Lung (tissue), 17 donors: ENCODE measurements at places on chromosomes 7 and 10.

GRCh38 chr7:130069179-130069977, 956 bp upstream of the KLHDC10 start:
- DNase-seq = no peak

- DNase-seq = no peak
These were observed 87.0 kb upstream of the SLC25A13 start for GRCh38 chr7:96408881-96409280.

DNA sequence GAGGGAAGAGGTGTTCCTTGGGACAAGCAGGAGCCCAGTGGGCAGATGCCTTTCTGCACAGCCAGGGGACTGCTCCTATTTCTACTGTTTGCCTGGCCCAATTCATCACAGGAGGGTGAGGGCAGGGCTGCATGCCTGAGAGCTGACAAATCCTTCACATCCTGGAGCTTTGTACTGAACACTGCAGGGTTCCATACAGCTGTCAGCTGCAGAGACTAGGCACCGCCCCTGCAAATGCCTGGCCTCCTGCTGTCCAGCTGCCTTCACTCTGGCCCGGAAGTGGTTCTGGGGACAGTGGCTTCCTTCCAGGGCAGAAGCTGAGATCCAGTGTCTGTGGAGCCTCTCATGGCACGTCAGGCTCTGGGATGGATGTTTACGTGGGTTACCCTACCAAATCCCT, 470.7 kb downstream of the DNAJB6 start:
- DNase-seq = no peak

DNA sequence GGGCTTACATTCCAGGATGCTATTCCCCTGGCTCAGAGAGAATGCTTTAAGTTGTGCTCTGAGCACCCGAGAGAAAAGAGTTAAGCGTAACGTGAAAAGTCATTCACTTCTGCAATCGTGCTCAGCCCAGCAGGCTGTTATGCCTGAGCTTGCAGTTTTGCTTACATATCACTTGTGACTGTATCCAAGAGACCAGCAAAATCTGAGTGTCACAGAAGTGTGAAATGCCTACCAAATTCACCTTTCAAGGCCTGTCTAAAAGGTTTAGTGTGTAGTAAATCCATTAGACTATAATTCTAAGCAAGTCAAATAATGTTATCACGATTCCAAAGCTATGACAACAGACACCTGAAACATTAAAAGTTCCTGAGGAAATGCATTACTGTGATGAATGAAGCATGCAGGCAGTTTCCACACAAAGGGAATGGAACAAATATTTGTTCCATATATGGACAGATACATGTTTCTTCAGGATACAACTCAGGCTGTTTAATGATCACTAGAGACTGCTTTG, 20.1 kb downstream of the ITGB1 start:
- peak; percentile 85 for DNase-seq

GRCh38 chr10:7258948-7259523, 151.8 kb downstream of the SFMBT2 start:
- DNase-seq = no peak

GRCh38 chr7:142914121-142914520, 19.4 kb downstream of the TRPV5 start:
- DNase-seq = no peak
